ENCODE measurements at places on chromosomes 4 and X. TPM values are rescaled to one million over a fixed set of nuclear protein-coding genes. Genes with fewer than 3 reads are reported as not detected.
A peak's percentile ranks its signal among the peaks of the same experiment; 100 is the strongest.

DIPK2B gene
- total RNA-seq: not detected

LUZP4 gene
- not detected for total RNA-seq

BRS3 gene
- total RNA-seq: not detected

GRCh38 chr4:140141210-140141835 is 12.7 kb downstream of the MAML3 start:
- DNase-seq: no peak

- no peak for DNase-seq
These were observed 39.8 kb upstream of the TMEM131L start for GRCh38 chr4:153426207-153426885.

DNA sequence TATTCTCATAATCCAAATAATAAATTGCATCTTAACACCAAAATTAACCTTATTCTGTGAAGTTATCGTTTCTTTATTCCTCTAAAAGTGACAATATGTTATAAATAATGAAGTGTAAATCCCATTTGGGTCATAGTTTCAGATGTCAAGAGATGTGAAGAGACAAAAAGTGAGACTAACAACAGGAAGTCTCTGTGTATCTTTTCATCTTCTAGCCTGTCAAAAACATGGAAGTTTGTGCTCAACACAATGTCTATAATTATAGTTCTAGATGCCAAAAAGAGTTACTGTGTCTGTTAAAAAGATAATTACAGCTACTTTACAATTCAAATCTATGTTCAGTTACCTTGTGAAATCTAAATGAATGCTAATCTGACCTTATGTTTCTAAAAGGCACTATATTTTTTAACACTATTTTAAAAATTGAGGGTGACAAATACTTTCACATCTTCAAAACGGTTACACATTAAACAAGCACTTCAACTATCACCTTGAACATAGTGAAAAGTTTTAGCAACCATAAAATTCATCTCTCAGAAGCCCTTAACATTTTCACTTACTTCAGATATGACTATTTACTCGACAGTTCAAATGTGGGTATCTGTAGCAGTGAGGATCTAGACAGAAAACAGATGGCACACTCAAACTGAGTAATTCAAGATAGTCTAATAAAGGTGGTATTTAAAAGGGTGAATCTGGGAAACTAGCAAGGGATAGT is 509.8 kb downstream of the ARAP2 start:
- DNase-seq: no peak

DNA sequence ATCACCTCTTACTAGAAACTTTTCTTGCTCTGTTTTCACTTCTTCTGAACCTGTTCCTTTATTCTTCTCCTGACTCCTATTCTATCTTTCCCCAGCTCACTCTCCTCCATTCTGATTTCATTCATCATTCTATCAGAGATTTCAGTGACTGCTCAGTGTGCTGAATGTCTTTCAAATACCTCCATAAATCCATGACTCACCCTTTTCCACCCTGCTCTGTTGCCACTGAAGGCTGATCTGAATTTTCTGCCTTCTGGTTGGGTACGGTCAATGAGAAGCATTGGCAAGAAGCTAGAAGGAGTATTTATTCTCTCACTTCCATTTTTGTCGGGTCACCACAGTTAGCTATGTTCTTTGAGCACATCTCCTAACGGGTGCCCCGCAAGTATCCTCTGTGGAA is 265.9 kb downstream of the CBLL2 start:
- DNase-seq: no peak

- no peak for DNase-seq
These were observed 306.1 kb upstream of the TAPT1 start for GRCh38 chr4:16532240-16532970.

DNA sequence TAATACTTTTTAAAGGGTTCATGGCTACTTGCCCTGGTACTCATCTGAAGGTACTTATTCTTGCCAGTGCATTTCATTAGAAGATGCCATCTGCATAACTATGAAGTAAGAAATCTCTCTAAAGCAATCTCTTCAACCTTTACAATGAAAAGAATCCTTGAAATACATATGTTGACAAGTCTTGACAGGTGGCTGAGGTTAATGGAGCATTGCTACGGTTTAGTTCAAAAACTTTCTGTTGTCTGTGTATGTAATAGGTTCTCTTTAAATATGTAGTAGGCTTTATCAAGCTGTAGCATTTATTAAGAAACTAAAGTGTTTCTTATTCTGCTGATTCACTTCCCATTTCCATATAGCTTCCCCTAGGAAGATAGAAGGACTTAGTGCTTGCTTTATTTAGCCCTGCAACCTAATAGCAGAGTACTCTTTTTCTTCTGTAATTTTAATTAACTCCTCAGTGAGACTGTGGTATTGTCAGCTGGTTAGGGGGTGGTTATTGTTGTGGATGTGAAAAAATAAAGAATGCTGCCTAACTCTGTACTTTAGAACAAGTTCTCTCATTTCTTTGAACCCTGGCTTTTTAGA is 39.3 kb downstream of the SLAIN2 start:
- no peak for DNase-seq

DNA sequence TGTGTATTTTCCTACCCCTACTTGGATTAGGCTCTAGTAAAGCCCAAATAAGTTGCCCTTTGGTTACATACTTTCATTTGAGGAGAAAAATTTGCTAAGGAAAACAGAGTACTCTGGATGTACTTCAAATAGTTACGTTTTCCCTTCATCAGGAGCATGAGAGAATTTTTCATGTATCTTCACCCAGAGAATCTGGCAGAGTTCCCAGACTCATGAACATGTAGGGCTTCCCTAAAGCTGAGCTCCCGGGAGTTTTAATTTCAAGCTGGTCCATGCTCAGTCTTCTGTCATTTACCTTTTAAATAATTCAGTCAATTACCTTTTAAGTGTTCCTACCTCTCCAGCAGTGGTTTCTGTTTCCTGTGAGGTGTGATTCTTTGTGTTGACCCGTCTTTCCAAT is 367.5 kb upstream of the GRID2 start:
- no peak for DNase-seq

DNA sequence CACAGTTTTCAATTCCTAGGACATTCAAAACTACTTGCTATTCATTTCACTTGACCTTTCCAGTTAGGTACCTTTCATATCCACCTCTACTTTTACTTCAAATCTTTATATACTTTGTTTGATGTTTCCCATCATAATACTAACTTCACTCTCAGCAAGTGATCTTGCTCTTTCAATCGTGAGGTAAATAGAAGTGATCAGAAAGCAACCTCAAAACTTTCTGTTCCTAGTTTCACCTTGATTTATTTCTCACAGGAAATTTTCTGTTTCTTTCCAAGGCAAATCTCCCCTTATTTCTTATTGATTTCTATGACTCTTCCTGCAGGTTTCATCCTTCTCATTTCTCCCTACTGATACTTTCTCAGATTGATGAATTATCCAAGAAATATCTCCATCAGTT is 623.5 kb downstream of the FSTL5 start:
- DNase-seq: no peak

DNA sequence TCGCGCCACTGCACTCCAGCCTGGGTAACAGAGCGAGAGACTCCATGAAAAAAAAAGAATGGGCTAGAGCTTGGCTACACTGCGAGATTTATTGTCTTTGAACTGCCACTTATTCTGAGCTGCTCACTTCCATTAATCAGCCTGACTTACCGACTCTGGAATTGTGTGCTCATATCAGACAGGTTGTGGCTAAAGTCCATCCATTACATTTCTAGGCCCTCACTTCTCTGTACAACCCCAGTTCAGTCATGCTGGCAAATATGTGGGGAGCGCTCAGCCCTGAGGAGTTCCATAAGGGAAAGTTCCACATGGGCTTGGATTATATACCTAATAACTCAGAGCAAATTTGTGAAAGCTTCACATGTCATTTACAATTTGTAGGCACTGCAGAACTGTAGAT is 270.6 kb downstream of the TRIML1 start:
- no peak for DNase-seq

GRCh38 chrX:155434906-155435743 is 23.3 kb downstream of the F8A3 start:
- no peak for DNase-seq

GRCh38 chr4:163621821-163622220 is 127.3 kb downstream of the TMA16 start:
- no peak for DNase-seq

- peak; percentile 44 for DNase-seq
These were observed 150.6 kb downstream of the RASL11B start for GRCh38 chr4:53012738-53013137.

GRCh38 chrX:76148041-76148665 is 24.7 kb upstream of the PBDC1 start:
- DNase-seq: peak; percentile 39

DNA sequence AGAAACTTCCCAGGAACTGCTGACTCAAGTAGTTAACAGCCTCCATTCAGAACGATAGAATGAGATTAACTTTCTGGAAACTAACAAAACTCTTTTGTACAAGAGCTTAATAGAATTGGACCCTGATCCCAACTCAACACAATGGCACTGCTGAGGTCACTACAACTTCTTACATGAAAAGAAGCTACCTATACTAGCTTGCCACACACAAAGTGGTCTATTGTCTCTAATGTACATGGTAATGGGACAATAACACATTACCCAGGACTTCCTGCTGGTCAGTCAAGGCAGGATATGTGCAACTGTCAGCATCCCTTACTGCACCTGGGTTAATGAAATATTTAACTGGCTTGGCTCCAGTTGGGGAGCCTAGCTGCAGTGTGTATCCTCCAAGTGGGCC is 56.2 kb downstream of the BRCC3 start:
- DNase-seq: no peak

Measured in activated CD8-positive, alpha-beta memory T cell treated with anti-CD3 and anti-CD28 coated beads, Interleukin-2, amount 10 ng/mL, durations not matched to agents 7 days and 5 days (primary cell).